ENCODE measurements at places on chromosomes 7 and 10. TPM values are rescaled to one million over a fixed set of nuclear protein-coding genes. Genes with fewer than 3 reads are reported as not detected.

The SPDYE5 gene
- polyA plus RNA-seq = 3.0 TPM

- no peak for DNase-seq
Observed at GRCh38 chr10:119784340-119785067, 58.7 kb downstream of the INPP5F start.

DNA sequence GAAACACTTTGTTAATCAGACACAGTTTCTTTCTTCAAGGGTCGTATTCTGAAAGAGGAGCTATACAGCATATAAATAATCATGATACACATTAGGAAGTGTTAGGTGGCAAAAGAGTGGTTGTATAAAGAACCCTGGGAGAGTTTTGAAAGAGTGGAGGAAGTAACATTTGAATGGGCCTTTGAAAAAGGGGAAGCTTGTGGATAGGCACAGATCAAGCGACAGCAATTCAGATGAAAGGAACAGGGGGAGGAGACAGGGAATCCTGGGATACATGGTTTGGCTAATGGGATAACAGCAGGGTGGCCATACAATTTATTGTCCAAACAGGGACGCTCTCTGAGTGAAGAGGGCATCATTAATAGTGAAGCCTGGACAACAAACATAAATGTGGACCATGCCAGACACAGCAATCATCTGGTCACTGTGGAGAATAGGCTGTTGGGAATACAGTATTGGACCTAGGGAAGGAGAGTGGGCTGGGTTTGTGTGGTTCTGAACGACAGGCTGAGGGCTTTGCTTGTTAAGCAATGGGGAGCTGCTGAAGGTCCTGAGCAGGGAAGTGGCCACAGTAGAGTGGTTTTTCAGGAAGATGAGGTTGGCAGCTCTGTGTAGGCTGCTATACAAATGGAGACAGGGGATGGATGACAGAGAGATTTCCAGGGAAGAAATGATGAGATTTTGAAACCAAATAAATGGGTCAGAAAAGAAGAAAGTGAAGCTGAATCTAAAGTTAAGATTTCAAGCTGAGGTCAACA is 75.9 kb downstream of the ICA1 start:
- no peak for DNase-seq

DNA sequence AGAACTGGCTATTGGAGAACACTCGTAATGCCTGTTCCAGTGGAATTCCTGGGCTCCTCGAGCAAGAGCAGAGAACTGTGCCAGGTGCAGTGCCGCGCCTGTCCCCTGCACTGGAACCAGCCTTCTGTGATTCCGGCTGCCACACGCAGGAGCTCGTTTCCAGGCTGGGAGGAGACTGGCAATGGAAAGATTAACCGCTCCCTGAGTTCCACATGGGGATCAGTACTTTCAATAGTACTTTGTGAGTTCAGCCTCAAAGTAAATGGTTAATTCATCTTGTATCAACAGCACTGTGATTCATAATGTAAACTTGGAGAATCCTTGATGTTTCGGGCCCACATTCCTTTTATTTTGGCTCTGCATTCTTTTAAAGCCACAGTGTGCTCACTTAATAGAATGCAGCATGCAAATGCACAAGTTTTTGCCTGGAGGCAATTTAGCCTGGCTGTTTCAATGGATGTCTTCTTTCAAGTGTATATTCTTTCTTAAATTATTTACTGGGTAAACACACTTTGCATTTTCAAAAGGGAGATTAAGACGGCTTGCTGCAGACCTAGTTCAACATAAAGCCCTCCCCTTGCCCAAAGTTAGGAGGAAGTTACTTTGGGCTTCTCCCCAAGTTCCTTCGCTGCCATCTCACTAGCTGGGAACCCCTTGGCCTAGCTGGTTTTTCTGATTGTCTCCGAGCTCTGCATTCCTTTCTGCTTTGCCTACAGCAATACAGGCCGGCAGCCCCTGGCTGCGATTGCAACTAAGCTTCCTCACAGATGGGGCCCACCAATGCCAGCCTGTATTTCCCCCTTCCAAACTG is 138.1 kb upstream of the TCF7L2 start:
- DNase-seq = no peak

DNA sequence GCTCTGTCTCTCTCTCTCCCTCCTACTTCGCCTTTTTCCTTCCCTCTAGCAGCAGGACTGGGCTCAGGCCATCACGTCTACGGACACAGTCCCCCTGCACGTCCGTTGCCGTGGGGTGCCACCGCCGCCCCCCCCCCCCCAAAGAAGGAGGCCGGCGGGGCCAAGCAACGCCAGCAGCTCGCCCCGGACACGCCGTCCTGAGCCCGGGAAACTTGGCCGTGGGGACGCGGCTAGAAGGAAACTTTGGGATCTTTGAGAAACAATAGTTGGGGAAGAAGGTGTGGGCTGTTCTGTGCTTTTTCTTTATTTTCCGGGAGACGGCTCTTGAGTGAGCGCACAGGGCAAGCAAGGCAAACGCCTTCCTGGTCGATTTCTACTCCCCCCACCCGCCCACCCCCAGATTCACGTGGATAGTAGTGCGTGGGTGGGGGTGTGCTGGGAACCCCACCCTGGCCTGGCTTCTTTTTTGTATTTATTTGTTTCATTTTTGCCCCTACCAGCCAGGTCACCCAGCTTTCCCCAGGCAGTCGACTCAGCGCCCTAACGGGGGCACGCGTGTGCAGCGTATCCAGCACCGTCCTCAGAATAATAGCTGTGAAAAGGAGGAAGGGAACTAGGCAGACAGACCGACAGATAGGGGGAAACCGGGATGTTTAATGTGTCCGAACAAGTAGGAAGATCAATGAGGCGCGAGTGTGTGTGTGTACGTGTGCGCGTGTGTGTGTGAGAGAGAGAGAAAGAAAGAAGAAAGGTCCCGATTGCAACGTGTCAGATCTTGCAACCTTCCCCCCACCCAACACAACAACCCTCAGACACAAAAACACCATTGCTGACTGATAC is 1.4 kb downstream of the MXI1 start:
- no peak for DNase-seq
